ENCODE measurements at places on chromosomes 3 and 15.
A peak's percentile ranks its signal among the peaks of the same experiment; 100 is the strongest.

- DNase-seq = peak; percentile 94
Observed at GRCh38 chr15:63019511-63020109, 22.9 kb upstream of the TPM1 start.

GRCh38 chr3:68088636-68089035 lies 434.2 kb upstream of the SUCLG2 start:
- DNase-seq = no peak

DNA sequence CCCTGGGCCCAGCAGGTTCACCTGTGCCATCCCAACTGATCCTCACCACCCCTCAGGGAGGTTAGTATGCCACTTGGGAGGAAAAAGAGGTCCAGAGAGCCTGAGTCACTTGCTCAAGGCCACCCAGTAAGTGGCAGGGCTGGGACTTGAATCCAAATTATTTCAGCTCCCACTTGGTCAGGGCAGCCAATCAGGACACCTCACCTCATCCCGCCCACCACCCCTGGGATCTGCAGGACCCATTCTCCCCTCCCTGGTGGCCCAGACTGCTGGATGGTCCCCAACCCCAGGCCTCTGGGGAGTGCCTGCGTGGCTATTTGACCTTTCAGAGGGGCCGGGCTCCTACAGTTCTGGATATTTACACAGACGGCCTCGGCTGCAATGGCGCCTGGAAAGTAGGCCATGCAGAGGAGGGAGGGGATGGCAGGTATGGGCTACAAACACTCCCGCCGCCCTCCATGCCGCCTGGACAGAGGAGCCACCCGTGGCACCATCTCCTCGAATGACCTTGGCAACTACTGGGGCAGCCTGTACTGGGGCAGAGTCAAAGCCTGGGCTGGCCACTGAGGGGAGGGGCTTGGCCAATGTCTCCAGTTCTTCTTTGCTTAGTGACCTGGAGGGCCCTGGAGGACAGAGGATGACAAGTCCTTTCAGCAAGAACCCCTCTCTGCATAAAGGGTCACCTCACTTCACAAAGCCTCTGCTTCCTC lies 153.6 kb upstream of the LINGO1 start:
- no peak for DNase-seq

GRCh38 chr3:43854283-43854682 lies 163.5 kb downstream of the ABHD5 start:
- DNase-seq = no peak

DNA sequence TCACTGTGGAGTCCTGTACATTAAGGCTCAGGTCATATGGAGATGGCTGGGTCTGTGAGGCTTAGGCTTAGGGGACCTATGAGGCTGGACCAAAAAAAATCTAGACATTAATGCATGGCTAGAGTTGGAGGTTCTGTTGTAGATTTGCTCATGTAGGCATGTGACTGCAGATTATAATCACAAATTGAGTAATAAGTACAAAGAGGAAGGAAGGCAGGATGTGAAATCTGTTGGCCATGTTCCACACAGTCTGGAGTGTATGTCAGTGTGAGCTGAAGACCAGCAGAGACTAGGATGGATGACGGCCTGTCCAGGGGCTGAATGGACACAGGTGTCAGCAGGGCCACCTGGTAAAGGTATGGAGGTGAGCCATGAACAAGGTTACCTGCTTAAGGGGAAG lies at the start of gene ST3GAL6:
Gene ST3GAL6, plus strand, starts transcription at position 265 of the 400 bp plus-strand sequence. CDS start 5,101 bp downstream, outside the sequence.
- DNase-seq = no peak

DNA sequence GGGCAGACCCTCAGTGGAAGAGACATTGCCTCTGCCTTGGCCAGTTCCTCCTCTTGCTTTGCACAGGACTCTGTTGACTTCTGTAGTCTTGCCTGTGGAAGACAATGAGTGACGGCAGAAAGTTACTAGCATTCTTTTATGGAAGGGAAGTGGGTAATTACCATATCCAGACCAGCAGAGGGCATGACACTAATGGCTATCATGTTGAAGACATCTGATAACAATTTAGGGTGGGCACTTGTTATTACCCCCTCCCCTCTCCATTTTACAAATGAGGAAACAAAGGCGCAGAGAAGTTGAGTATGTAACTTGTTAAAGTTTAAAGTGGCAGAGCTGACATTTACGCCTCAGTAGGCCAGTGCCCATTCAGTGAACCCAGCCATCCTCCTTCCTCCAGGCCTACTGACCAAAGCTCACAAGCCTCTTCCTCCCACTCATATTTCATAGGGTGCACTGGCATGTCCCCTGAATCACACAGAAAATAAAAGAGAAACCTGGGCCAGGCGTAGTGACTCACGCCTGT lies 48.2 kb upstream of the FMN1 start:
- peak; percentile 25 for DNase-seq

DNA sequence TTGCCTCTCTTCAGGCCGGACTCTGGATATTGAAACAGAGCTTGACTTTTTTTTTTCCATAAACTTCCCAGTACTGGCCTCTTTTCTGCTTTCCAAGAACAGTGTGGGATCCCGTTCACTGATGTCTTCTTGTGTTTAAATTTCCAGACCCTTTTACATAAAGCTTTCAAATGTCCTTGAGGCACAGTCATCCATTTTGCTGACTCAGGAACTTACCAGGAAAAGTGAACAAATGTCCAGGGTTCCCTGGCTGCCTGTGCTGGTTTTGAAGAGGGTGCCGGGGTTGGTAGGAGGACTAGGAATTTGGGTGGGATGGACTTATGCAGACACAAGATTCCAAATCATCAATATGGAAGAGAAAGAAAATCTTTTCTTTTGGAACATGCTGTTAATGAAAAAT lies 68.1 kb downstream of the CHDH start:
- no peak for DNase-seq

GRCh38 chr3:183541738-183542137 lies 13.8 kb downstream of the KLHL6 start:
- no peak for DNase-seq
